ENCODE measurements at places on chromosomes 4 and X.

DNA sequence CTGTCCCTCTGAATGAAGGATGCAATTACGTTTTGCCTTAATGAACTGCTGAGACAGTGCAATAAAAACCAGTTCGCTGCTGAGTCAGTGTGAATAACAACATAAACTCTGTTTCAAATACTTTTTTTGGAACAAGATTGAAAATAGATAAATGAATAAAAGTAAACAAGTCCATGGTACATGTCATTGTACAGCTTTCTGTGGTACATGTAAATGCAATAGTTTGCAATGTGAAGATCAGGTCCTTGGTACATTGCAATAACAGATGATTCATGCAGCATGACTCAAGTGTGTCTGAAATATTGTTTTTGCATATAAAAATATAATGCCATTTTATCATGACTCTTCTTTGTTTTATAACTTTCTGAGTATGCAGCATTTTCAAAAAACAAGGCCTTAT is 193.4 kb upstream of the PACRGL start:
- no peak for DNase-seq

DNA sequence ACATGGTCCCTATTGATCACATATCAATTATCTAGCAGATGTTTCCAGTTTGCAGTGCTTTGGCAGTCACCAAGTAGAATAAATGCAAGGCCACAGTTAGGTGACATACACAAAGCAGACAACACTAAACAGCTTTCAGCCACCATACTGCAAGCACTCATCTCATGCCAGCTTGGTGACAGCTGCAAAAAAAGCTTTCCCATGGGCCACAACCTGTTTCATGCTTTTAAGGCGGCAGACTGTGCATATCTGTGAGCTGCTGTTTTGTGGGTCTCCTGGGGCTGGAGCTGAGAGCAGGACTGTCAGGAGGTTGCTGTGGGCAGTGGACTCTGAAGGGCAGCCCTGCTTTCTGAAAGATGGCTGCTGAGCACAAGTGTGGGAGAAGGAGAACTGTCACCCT is 82.6 kb downstream of the FHDC1 start:
- no peak for DNase-seq

- DNase-seq: no peak
These were observed 40.6 kb upstream of the ANTXR2 start for GRCh38 chr4:80113615-80114014.

DNA sequence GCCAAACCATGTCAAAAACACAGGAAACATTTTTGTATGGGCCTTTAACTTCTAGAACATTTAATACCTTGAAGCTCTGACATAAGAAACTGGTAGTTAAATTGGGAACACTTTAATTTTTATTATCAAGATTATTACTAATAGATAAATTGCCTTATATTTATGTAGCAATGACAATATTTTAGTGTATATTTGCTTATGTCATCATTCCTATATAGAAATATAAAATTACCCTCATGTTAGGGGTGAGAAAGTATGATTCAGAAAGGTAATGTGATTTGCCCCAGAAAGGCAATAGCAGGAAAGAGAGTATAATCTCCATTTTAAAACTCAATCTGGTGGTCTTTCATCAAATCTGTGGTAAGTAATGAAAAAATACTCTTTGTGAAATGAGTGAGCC is 147.4 kb downstream of the IL15 start:
- DNase-seq: no peak

DNA sequence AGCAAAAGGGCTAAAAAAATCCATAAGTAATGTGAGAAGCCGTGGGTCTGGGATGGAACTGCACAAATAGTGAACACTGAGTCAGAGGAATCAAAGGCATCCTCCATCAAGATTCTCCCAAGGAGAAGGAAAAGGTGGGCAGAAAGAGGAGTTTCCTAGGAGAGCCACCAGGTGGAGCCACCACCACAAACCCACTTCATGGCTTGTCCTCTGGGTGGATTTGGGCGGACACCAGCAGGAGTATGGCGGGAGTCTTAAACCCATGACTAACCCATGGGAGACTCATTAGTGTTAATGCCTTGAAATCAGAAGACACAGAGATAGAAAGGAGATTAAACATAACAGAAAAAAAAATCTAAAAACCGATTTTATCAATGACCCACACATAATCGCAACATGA is 147.7 kb downstream of the SH3KBP1 start:
- peak; percentile 18 for DNase-seq
